ENCODE measurements at places on chromosomes 1 and 21.

GRCh38 chr21:14483296-14483695 is 62.8 kb downstream of the SAMSN1 start:
- no peak for DNase-seq

- DNase-seq: no peak
Observed at GRCh38 chr1:104182251-104182650, 432.6 kb downstream of the AMY1C start.

DNA sequence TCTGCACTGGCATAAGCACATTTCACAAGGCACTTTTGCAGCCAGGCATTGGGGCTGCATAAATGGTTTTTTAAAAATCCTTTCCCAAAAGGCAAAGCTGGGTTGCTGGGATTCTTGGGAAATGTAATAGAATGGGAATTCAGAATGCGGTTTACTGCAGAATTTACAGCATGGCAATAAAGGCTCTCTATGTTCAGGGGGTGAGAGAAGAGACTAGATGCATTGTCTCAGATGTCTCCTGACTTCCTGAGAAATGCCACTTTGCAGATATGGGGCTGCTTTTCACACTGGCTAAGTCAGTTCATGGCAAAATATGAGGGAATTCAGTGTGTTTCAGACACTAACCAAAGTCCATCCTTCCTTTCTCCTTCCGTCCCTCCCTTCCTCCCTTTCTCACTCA is 13.5 kb downstream of the FCGR2B start:
- no peak for DNase-seq

DNA sequence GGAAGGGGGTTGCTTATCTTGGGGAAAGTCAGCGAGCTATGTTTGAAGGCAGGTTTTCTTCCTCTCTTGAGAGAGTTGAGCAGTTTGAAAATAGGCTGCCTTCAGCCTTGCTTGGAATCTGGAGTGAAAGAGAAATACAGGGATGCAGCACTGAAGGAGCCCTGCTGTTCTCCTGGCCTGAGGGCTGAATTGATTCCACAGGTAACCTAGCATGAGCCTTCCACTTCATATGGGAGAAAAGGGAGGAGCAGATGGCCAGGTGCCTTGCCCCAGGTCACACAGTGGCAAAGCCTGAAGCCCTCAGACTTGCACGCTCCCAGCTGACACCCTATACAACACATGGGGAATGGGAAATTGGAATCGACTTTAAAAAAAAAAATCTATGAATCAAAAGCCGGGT is 88.0 kb upstream of the WLS start:
- DNase-seq: no peak

Data from AG09309 (cell line).